ENCODE measurements at places on chromosomes 2 and 18.
A peak's percentile ranks its signal among the peaks of the same experiment; 100 is the strongest.

GRCh38 chr2:213566846-213567245 is 282.6 kb downstream of the SPAG16 start:
- DNase-seq = no peak

DNA sequence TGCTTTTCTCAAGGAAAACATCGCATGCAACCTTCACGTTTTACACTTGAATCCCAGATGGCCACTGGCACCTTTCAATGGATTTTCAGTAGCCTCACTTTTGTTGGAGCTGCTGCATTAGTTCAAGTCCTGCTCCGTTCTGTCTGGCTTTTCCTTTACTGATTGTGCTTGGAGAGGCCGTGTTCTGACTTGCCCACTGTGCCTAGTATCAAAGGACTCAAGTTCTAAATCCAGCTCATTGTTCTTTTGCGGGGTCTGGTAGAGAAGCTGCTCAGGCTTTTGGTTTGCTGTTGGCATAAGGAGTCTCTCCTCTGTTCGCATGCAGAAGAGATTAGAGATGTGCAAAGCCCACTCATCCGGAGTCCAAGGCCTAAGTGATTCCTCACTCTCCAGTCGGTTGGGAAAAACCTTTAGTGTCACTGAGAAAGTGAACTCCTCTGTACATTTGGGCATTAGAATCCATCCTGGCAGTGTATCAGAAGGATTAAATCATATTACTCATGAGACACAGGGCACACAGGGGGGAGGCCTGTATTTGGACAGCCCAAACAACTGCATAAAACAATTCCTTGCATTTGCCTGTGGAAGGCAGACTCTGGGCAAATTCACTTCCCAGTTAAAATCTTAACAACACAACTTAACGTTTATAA is 69.7 kb downstream of the NCK2 start:
- no peak for DNase-seq

GRCh38 chr2:40317046-40317445 is 134.8 kb downstream of the SLC8A1 start:
- no peak for DNase-seq

DNA sequence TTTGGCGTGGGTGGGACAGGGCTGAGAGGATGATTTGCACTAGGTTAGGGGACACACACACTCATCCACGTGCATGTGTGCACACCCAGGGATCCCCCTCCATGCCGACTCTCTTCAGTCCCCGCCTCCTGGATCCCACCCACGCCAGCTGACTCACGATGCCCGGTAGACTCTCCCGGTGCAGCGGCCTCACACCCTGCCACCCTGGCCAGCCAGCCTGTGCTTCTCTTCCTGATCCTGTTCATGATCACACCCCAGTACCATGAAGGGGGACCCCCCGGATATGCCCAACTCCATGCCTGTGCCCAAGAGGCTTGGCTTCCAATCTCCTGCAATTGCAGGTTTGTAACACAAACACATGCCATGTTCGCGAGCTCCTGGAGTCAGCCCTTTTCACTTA is 157.8 kb upstream of the HDAC4 start:
- no peak for DNase-seq

GRCh38 chr2:20803226-20803682 is 19.6 kb downstream of the LDAH start:
- DNase-seq = no peak

DNA sequence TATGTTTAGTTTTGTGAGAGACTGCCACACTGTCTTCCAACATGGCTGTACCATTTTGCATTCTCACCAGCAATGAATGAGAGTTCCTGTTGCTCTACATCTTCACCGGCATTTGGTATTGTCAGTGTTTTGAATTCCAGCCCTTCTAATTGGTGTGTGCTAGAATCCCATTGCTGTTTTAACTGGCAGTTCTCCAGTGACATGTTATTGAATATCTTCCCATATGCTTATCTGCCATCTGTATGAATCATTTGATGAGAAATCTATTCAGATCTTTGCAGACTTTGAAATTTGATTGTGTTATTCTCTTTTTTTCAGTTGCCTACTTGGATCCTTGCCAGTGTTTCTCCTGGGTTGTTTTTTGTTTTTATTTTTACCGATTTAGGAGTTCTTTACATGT is 99.0 kb downstream of the SNTG2 start:
- no peak for DNase-seq

- no peak for DNase-seq
These were observed 78.2 kb downstream of the CAPN13 start for GRCh38 chr2:30729031-30729430.

DNA sequence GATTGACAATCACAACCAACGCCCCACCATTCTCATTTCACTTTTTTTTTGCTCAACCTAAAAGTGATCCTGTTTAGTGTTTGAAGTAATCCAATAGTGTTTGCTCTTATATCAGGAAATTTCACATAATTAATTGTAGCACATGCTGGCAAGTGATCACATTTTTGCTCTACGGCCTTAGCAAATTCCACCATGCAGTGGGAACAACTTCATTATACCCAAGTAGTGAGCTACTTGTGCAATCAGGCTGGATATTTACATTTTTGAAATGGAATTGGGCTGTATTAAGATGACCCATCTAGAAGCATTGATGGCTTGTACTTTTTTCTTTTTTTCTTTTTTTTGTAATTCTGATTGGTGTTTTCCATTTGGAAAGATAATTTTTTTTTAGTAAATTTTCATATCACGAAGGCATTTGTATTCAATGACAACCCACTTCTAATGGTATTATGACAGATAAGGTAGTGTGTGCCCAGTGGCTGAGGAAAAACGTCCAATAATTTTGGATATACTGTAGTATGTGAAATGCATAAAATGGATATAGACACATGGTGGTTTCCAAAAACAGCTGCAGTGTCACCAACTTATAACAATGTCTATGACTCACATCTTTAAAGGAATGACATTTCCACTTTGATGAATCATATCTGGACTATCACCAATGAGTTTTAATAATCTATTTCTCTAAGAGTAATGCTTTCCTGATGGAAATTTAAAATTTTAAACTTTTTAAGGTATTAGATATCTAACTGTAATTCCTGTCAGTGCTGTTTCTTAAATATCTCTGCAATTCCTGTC is 130.6 kb downstream of the COL6A3 start:
- DNase-seq = no peak

DNA sequence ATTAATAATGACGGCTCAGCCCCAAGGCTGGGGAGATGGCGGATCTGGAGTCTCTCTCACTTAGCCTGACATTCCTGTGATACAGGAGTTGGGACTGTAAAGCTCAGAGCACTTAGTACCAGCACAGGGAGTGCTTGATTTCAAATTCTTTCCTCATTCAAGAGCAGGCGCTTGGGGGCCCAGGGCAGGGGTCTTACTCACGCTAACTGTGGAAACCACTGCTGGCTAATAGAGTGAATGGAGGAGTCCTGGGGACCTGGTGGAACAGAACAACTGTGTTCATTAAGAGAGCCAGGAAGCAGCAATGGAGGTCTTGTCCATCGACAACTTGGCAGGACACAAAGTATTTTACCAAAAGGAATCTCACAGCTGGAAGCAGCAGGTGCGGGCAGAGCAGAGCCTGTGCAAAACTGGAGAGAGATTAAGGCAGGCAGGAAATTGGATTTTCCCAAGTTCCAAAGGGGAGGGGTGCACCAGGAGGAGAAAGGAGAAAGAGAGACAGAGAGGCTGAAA is 358.9 kb downstream of the TNS1 start:
- no peak for DNase-seq

GRCh38 chr2:16635791-16636699 is 29.6 kb downstream of the CYRIA start:
- DNase-seq = no peak

GRCh38 chr2:249538-250042 is 14.2 kb downstream of the SH3YL1 start:
- DNase-seq = no peak

DNA sequence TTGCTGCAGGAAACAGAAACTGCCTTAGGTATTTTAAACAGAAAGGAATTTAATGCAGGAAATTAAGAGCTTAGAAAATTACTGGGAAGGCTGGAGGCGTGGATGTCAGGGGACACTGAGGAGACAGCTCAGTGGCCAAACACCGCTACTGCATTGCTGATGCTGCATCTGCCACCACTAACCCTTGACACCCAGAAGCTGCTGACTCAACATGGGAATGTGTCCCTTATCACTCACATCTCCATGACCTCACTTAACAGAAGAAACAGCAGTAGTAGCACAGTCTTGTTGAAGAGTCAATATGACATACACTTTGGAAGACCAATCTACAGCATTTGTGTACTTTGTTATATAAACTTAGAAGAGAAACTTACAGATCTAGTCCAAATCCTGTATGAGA is 906.1 kb downstream of the SLC4A3 start:
- DNase-seq = no peak

- DNase-seq = no peak
These were observed 437.0 kb downstream of the PTPRM start for GRCh38 chr18:8003878-8004675.

DNA sequence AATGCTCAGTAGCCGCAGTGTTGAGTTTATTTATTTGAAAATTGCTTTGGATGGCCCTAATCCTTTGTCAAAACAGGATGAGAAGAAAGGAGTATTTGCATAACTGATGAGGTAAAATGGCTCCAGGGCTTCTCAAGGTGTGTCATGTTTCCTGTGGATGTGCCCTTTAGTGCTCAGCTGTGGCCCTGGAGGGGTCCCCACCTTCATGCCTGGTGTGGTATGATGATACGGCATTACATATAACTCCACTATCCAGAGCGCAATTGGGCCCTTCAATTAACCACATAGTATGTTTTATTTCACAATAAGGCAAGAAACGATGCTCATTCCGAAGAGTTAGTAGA is 39.8 kb upstream of the TMEM178A start:
- no peak for DNase-seq

- DNase-seq = peak; percentile 51
These were observed at the start of gene PSTPIP2 for GRCh38 chr18:46071653-46072375. PSTPIP2 (minus strand) TSS chr18:46072260; CDS start chr18:46072188, 72 bp downstream.

DNA sequence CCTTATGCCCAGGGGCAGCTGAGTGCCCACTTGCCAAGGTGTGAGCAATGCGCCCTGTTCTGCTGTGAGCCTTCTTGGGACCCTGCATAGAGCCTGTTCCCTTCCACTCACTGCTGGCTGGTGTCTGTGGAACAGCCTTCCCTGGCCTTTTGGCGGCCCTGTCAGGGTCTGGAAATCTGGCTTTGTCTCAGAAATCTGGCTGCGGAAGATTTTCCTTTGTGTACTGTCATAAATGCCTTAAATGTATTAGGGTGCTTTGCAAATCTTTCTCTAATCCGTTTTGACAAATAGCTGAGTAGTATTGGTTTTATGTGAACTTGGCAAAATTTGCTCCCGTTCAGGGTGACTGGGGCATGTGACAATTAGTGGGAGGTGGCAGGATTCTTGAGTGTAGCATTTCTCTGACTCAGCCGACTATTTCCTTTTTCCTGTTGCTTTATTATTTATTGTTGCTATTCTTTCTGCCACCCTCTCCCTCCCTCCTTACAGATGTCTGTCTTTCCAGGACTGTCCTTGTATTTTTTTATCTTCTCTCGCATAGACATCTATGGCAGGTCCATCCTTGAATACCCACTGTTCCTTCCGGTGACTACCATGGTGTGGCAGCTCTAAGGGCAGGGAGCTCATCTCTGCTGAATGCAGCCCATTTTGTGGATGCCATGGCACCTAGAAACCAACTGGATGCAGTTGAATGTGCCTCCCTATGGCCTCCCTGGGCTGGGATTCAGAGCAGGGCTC is 41.8 kb downstream of the LDLRAD4 start:
- DNase-seq = no peak

DNA sequence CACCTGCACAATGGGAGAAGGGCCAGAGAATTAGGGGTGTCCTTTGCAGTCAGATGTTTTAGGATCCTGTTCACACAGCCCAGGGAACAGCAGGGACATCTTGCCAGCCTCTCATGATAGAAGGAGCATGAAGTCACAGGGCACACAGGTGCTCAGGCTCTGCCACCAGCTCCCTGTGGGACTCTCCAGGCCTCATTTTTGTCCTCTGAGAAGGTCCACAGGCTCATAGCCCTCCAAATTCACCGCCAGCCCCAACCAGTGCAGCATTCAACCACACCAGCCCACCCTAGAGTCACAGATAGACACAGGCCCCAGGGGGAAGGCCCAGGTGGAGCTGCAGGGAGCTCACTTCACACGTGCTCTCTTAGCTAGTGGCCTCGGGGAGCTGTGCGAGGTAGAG is 391.7 kb downstream of the TNS1 start:
- no peak for DNase-seq

- no peak for DNase-seq
These were observed 929.0 kb upstream of the NRXN1 start for GRCh38 chr2:51960841-51961335.

GRCh38 chr2:37324786-37325624 is at the start of gene PRKD3:
PRKD3 (minus strand) TSS chr2:37324833; CDS start chr2:37316524, 8,309 bp downstream.
- peak; percentile 40 for DNase-seq

Measured in activated T-helper 1 cell treated with anti-CD3 and anti-CD28 coated beads, Interleukin-2, amount 50 U/mL, for 16 hours (primary cell).